Fibroblast of pulmonary artery (primary cell): ENCODE measurements at places on chromosomes 16 and 17.

- no peak for DNase-seq
Measured at GRCh38 chr17:57290981-57291380, 34.7 kb downstream of the MSI2 start.

DNA sequence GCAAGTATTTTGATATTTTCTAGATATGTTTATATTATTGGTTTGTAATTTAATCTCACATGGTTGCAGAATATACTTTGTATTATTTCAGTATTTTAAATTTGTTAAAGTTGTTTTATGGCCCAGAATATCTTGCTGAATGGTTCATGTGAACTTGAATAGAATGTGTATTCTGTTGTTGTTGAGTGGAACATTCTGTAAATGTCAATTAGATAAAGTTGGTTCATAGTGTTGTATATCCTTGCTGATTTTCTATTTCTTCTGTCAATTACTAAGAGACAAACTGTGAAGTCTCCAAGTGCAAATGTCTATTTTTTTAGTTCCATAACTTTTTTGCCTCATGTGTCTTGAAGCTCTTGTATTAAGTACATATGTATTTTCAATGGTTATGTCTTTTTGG lies 411.7 kb downstream of the NPIPA7 start:
- no peak for DNase-seq

DNA sequence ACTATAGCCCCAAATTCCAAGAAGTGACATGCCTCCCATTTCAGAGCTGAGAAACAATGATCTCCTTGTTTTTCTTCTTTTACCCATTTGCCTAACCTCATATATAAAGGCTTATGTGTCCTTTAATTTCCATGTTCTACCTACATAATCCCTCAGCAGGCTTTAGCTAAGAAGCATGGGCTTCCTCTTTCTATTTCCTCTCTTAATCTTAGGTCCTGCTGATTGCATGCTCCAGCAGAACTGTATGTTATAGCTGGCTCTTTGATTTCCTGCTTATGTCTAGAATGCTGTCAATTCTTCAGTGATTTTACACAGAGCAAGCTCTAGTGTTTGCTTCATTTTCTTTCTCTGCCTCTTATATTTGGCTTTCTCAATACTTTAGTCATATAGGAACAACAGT lies 151.7 kb upstream of the COX10 start:
- DNase-seq = no peak

DNA sequence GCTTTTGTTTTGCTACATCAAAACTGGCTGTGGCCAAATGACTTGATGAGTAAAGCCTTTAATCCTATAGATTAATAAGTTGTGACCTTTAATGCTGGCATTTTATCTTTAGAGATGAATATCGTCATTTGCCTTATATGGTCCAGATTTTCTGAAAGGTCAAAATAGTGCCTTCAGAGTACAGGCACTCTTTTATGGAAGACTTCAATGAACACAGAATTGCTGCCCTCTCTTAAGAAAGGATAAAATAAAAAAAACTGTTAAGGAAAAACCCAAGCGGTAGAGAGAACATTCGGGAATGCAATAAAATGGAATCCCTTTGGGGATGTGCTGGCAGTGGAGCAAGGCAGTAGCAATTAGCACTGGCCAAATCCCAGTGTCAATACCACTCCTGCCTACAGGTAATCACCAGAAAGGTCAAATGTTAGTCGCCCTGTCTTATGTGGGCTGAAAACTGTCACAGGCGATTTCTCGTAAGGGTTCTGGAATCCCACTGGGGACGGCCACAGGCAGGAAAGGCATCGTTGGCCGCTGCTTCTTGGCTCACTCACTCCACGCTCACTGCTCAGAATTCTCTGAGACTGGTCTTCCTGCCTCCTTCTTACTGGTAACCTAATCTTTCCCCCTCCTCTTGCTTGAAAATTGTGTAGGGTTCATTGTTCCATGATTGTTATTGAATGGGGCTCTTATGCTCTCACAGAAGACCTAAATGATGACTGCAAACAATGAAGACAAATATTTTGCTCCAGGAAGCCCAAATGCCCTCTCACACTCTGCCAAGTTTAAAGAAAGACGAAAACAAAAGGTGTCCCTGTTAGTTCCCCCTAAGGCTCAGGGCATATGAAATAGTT lies 45.4 kb upstream of the HSBP1 start:
- no peak for DNase-seq

- DNase-seq = no peak
Measured at GRCh38 chr16:84476401-84476800, 28.1 kb downstream of the MEAK7 start.

DNA sequence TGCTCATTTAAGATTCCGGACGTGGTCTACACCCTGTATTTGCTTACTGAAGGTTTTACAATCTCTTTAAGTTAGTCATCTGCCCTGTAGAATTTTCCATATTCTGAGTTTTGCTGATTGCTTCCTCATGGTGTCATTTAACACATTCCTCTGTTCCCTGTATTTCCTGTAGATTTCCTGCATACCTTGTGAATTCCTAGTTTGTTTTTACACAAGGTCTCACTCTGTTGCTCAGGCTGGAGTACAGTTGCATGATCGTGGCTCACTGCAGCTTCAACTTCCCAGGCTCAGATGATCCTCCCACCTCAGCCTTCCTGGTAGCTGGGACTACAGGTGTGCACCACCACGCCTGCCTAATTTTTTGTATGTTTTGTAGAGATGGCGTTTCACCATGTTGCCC lies 66.8 kb downstream of the CMIP start:
- peak; percentile 68 for DNase-seq

DNA sequence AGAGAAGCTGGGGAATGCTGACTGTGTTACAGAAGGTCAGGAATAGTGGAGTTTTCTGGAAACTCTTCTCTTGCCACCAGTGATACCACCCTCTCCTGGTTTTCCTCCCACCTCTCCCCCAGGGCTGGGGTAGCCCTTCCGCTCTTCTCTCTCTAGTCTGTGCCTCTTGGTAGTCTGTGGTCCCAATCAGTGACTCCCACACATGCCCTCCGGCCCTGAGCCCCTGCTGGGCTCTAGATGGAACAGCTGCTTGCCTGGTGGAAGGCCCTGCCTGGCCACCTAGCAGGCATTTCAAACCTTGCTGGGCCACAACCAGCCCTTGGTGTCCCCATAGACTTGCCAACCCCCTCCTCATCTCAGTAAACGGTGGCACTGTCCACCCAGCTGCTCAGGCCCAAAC lies 15.2 kb upstream of the MTSS2 start:
- DNase-seq = no peak

DNA sequence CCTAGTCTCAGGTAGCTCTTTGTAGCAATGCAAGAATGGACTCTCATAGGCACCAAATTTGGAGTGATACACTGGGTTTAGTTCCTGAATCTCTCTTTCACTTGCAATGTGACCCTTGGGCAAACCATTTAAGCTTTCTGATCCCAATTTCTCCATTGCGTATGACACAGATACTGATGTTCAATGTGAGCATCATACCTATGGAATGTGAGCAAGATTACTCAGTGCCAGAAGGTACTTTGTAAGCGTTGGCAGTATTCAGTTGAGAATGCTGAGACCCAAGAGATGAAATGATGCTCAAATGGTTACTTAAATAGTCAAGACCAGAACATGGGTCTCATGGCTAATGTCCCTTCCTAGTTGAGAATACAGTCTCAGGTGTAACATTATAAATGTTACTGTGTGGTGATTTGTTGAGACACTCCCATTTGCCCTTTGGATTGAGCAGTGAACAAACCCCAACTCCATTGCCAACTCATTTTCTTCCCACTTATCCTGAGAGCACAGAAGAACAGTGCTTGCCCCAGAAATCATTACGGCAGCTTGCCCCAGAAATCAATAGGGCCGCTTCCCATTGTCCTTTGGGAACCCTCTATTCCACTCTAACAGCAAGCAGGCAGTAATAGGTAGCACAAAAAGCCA lies 134.1 kb downstream of the SOX9 start:
- DNase-seq = no peak

DNA sequence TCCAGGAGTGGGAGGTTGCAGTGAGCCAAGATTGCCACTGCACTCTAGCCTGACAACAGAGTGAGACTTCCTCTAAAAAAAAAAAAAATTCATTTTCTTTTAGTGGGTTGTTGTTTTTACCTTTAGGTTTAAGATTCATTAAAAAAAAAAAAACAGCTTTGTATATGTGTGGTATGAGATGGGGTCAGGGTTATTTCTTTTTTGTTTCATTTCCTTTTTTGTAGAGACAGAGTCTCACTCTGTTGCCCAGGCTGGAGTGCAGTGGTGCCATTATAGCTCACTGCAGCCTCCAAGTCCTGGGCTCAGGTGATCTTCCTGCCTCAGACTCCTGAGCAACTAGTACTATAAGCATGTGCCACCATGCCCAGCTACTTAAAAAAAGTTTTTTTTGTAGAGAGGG lies 47.0 kb downstream of the BCAS3 start:
- no peak for DNase-seq

DNA sequence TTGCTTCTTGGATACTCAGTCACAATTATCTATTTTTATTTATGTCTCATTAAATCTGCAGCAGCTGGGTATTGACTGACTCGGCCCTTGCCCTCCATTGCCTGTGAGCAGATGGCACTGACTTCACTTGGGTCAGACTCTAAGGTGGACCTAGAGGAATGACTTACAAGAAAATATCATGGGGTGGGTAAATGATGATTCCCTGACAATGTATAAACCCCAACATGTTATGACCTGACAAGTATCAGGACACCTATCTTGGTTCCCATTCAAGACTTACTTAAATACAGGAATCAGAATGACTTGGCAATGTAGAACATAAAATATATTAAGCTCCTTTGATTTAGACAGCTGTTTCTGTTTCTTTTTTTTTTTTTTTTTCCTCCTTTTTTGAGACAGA lies 953.5 kb downstream of the CDH11 start:
- no peak for DNase-seq

DNA sequence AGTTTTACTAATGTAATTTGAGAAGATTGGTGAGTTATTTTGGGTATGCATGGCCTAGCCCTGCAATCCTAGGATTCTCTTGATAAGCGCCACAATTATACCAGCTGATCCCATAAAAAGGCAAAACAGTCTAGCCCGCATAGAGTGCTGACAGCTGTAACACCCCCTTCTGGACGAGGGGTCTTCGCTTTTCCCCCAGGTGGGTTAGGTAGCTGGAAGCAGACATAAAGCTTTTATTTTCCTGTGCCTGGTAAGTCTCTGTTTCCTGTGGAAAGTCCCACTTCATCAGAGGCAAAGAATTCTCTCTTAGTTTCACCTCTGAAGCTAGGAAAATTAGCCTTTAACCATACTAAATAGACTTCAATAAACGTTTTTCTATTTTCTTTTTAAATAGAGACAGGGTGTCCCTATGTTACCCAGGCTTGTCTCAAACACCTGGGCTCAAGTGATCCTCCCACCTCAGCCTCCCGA lies 108.3 kb downstream of the YPEL2 start:
- no peak for DNase-seq

GRCh38 chr16:8951447-8952280 lies 12.0 kb downstream of the USP7 start:
- no peak for DNase-seq

GRCh38 chr16:14071576-14072271 lies 605 bp downstream of the MRTFB start:
- peak; percentile 16 for DNase-seq

DNA sequence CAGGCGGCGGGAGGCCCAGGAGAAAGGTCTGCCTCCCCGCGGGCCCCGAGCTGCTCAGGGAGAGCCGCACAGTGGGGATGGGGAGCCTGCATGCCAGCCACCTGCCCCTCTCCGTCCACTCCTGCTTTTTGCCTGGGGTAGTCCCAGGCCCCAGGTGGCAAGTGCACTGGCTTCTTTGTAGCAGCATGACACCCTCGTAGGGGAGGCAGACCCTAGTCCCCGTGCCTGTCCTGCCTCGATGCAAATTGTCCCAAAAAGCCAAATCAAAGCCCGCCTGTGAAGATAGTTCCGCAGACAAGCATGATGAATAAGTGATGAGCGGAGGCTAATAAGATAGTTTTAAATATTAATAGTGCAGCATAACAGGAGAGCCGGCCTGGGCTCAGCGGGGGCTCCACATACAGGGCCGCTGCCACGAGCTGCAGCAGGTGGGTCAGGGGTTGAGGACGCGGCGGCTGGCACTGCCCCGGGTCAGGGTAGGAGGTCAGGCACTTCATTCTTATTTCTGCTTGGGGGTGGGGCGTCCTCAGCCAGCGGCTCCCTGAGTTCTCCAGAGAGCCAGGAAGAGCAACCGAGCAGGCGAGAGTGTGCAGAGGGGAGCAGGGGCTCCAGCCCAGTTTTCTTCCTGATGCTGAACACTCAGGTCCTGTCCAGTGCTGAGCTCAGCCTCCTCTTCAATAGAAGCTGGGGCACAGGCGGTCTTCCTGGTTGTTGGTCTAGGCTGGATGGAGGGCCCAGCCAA lies 26.8 kb downstream of the GINS2 start:
- no peak for DNase-seq

DNA sequence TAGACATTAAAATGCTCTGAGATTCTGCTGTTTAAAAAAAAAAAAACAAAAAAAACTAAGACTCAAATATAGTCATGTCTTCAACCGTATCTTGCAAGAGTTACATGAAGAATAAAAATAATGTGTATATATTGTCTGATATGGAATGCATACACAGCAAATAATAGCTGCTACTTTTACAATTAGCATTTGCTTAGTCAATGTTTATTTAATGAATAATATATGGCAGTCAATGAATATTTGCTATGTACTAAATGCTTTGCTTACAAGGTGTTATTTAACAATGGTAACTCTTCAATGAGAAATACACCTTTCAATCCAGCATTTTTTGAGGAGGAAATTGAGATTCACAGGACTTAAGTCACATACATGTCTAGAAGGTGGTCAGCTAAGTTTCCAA lies 718.8 kb upstream of the SOX9 start:
- no peak for DNase-seq

DNA sequence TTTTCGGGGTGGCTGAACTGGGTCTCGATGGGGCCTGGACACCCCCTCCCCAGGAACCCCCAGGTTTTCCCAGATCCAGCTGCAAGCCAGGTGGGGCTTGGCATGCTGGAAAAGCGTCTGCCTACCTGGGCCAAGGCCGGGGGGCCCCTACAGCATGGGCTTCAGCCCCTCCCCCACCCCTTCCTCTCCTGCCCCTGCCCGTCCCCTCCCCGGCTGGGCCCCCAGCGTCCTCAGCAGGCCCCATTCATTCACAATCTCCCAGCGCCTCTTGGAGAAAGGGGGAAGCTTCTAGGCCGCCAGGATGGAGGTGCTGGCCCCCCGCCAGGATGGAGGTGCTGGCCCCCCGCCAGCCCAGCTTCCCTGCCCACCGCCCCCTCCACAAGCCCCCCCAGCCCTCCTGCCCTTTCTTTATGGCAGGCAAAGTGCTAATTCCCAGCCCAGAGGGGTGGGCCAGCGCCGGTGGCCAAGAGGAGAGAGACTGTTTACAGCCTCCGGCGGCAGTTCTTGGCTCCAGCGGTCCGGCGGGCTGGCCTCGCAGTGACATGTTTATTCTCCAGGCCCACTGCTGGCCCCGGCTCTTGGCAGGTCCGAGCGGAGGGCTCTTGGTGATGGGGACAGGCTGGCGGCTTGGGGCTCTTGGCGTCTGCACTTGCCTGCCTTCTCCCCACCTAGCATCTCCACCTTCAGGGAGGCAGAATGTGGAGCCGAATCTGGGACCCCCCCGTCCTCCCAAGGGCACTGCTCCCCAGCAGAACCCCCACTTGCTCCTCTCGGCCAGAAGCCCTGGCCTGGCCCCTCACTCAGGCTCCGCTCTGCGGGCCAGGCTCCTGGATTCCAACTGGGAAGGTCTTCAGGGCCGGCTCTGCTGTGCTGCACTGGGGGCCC lies 94.4 kb upstream of the CIBAR2 start:
- DNase-seq = peak; percentile 40

- DNase-seq = no peak
Measured at GRCh38 chr16:23245268-23245667, 56.8 kb upstream of the SCNN1B start.

- DNase-seq = no peak
Measured at GRCh38 chr17:9237053-9237410, 215.7 kb downstream of the NTN1 start.
